ENCODE measurements at places on chromosomes 13 and 19.

DNA sequence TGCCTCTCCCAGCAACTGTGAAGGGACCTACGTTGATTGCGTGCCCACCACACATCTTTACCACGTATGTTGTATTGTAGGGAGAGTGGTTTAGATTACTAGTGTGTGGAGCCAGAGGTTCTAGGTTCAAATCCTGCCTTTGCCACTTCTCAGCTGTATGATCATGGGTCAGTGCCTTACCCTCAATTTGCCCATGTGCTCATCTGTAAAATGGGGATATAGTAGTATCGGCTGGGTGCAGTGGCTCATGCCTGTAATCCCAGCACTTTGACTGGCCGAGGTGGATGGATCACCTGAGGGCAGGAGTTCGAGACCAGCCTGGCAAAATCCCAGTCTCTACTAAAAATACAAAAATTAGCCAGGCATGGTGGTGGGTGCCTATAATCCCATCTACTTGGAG is 578 bp upstream of the LGALS4 start:
- DNase-seq, result no peak

DNA sequence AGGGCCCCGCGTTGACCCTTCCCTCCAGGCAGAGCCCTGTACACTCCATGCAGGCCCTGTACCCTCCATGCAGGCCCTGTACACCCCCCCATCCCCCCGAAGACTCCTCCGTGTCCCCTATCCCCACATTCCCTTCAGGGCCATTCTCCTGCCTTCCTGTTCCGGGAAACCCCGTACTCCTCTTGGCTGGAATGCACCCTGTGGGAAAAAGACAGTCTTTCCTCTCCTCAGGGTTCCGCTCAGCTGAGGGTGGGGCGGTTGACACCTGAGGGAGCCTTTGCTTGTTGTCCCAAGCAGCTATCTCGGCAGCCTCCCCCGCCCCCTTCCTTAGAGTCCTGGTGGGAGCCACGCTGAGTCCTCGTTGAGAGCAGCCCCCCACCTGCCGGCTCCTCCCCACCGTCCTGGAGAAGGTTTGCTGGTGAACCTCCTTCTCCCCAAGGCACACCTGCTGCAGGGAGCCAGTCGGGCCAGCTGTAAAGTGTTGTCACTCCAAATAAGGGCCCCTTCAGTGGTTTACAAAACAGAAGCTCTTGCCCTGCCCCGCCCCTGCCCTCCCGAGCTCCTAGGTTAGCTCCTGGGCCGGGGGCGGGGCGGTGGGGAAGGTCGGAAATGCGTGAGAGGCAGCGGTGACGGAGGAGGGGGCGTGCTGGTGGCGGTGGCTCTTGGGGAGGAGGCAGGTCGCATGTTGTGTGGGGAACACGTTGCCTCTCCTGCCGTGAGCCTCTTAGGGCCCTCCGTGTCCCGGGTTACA is 1.5 kb downstream of the GNA11 start:
- DNase-seq, result peak; percentile 44

GRCh38 chr19:14127929-14128509 is 8.4 kb downstream of the ASF1B start:
- DNase-seq, result no peak

DNA sequence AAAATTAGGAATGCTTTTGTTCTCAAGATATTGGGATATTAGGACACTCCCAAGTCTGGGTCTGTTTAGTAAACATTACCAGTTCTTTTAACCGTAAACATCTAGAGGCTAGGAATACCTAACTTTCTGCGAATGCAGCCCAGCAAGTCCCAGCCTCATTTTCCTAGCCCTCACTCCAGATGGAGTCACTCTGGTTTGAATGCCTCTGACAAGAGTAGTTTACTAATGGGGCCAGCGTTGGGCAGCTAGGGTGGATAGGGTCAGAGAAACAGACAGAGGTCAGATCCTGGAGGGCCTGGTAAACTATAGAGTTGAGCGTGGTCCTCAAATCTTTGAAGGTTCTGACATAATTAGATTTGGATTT is 53.6 kb downstream of the WDFY2 start:
- no peak for DNase-seq

- no peak for DNase-seq
Observed at GRCh38 chr13:28041501-28041900, 53.0 kb upstream of the URAD start.

DNA sequence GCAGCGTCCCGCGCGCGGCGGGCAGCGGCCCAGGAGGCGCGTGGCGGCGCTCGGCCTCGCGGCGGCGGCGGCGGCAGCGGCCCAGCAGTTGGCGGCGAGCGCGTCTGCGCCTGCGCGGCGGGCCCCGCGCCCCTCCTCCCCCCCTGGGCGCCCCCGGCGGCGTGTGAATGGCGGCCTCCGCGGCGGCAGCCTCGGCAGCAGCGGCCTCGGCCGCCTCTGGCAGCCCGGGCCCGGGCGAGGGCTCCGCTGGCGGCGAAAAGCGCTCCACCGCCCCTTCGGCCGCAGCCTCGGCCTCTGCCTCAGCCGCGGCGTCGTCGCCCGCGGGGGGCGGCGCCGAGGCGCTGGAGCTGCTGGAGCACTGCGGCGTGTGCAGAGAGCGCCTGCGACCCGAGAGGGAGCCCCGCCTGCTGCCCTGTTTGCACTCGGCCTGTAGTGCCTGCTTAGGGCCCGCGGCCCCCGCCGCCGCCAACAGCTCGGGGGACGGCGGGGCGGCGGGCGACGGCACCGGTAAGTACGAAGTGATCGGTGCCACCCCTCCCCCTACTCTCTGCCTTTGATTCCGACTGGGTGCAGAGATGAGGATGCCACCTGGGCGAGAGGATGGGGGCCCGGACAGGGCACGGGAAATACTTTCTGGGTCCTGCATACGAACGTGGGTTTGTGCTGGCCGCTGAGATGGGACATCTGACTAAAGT is 874 bp downstream of the TRIM28 start:
- DNase-seq, result peak; percentile 75

GRCh38 chr13:108632649-108633167 is 3.3 kb downstream of the MYO16 start:
- DNase-seq, result no peak

GRCh38 chr13:24213932-24214331 is 53.4 kb downstream of the SPATA13 start:
- DNase-seq, result no peak

DNA sequence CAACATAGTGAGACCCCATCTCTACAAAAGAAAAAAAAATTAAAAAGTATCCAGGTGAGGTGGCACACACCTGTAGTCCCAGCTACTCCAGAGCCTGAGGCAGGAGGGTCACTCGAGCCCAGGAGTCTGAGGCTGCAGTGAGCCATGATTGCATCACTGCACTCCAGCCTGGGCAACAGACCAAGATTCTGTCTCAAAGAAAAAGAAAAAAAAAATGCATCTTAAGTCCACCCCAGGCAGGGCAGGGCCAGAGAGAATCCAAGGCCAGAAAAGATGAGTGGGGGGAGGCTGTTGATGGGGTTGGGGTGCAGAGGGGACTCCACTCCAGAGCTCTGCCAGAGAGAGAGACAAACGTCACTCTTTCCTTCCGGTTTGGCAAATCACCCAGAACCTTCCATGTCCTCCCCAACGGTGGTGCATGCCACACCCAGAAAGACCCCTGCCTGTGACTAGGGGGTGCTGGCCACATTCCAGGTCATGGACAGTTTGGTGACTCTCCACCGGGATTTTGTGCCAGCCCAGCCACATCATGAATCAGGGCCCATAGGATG is 431 bp downstream of the FUT3 start:
- no peak for DNase-seq

DNA sequence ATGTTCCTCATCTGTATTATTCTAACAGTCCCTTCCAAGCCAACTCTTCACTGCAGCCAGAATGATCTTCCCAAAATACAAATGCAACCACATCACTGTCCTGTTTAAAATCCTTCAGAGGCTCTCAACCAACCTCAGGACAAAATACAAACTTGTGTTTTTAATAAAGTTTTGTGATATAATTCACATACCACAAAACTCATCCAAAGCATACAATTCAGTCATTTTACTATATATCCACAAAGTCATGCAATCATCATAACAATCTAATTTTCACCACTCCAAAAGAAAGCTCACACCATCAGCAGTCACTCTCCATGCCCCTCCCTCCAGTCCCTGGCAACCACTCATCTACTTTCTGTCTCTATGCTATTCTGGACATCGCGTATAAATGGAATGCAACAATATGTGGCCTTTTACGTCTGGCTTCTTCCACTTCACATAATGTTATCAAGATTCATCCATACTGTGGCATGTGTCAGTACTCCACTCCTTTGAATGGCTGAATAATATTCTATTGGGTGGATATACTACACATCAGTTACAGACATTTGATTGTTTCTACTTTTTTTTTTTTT is 81.7 kb upstream of the DOCK9 start:
- DNase-seq, result no peak

- no peak for DNase-seq
Observed at GRCh38 chr19:33064458-33064791, 263 bp downstream of the RHPN2 start.

DNA sequence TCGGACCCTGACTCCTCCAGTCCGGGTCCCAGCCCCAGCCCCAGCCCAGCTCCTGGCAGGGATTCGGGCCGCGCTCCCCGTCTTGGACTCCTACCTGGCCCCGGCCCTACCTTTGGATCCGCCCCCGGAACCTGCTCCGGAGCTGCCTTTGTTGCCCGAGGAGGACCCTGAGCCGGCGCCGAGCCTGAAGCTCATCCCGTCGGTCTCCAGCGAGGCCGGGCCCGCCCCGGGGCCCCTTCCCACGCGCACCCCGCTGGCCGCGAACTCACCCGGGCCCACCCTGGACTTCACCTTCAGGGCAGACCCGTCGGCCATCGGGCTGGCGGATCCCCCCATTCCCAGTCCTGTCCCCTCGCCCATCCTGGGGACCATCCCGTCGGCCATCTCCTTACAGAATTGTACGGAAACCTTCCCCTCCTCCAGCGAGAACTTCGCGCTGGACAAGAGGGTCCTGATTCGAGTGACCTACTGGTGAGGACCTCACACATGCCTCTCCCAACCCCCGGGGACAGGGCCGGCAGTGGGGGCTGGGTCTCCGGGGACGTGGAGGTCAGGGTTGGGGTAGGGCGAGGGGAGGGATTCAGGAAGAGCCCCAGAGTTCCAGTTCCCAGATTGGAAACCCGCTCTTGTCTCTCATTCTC is 732 bp downstream of the SELENOV start:
- DNase-seq, result no peak

- peak; percentile 62 for DNase-seq
Observed at GRCh38 chr19:49333811-49334288, 1.4 kb upstream of the CD37 start.
